Smooth muscle cell of bladder (primary cell): ENCODE measurements at places on chromosomes 2 and 18. TPM values are rescaled to one million over a fixed set of nuclear protein-coding genes. Genes with fewer than 3 reads are reported as not detected.

TIMM21 gene
- 20.9 and 33.4 TPM in 2 replicates for total RNA-seq

FHL2 gene
- 152 and 244 TPM in 2 replicates for total RNA-seq

SIX2 gene
- under 0.01 and 0.18 TPM in 2 replicates for total RNA-seq

PTRHD1 gene
- 28.2 and 31.7 TPM in 2 replicates for total RNA-seq

METTL5 gene
- total RNA-seq: 33.8 and 36.2 TPM in 2 replicates

XDH gene
- total RNA-seq: 0.14 TPM in 1 of 2 replicates, not detected in the other

ST6GAL2 gene
- under 0.01 and 1.1 TPM in 2 replicates for total RNA-seq

DPY30 gene
- 38.7 and 49.9 TPM in 2 replicates for total RNA-seq

PRKAG3 gene
- total RNA-seq: not detected in 2 replicates

PDE1A gene
- 27.2 and 42.4 TPM in 2 replicates for total RNA-seq

CAPN14 gene
- under 0.01 and 0.09 TPM in 2 replicates for total RNA-seq

NAT8 gene
- total RNA-seq: not detected in 2 replicates

ABCG8 gene
- not detected in 2 replicates for total RNA-seq
